A172 (cell line): ENCODE measurements at places on chromosomes 12 and 14. TPM values are rescaled to one million over a fixed set of nuclear protein-coding genes. Genes with fewer than 3 reads are reported as not detected.

- DNase-seq = no peak
Measured at GRCh38 chr14:73887694-73888459, 1.2 kb downstream of the ZNF410 start.

DNA sequence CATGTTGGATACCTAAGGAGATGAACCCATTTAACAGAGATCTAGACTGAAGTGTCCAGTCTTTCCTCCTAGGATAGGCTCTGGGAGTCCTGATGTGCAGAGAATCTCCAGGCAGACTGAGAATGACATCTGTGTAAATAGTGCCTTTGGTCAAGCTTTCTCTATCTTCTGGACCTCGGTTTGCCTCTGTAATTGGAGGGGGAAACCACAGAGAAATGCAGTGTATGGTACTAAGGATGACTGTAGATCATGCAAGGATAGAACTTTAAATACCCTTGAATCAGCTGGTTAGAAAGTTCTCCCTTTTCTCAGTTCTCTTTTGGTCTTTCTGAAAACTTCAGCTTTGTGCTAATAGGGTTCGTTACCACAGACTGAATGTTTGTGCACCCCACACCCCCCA lies 112.2 kb downstream of the PTPN11 start:
- no peak for DNase-seq

GRCh38 chr14:25350021-25350420 lies 300.1 kb upstream of the STXBP6 start:
- no peak for DNase-seq

GRCh38 chr12:93153321-93153720 lies 224.2 kb upstream of the EEA1 start:
- DNase-seq = no peak

GRCh38 chr12:64840119-64840518 lies 15.7 kb downstream of the TBC1D30 start:
- no peak for DNase-seq

DNA sequence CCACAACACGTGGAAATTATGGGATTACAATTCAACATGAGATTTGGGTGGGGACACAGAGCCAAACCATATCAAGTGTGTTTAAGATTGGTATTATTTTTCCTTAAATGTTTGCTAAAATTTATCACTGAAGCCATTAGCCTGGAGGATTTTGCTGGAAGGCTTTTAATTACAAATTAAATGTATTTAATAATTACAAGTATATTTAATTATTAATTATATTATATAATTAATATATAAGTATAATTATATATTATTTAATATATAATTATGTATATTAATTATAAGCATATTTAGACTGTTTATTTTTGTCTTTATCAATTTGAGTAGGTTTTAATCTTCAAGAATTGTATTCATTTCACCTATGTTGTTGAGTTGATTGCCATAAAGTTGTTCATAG lies 427.4 kb upstream of the FLRT2 start:
- no peak for DNase-seq

GRCh38 chr12:118682656-118683055 lies 298.7 kb upstream of the SRRM4 start:
- no peak for DNase-seq

DNA sequence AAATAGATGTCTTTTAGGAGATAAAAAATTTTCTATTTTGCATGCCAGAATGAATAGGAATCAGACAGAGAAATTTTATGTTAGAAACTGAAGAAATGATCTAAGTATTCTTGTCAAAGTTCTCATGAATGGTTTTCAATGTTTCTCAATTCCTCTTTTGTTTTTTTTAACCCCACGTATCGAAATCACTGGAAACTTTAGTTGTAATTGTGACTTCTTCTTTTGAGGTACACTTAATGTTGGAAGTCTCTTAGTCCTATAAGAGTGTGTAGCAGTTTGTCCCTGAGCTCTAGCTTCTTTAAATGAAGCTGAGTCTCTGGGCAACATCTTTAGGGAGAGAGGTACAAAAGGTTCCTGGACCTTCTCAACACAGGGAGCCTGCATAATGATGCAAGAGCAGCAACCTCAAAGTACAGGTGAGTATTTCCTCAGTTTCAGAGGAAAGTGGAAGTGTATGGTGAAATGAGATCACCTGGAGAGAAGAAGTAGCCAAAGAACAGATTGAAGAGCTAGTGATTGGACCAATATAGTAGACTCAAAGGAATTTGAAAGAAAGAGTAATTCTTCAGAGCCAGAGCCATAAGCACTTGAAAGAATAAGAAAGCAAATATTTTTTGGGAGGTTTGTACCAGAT lies at the start of gene CLEC6A:
Gene CLEC6A (plus strand): TSS at position 236 of the 634 bp plus-strand sequence. CDS start 150 bp downstream, at position 386.
- DNase-seq = no peak

- no peak for DNase-seq
Measured at GRCh38 chr12:50961708-50962107, 9.4 kb downstream of the HIGD1C start.

- DNase-seq = no peak
Measured at GRCh38 chr12:128055567-128055966, 211.4 kb upstream of the TMEM132C start.

- DNase-seq = no peak
Measured at GRCh38 chr12:23771240-23771949, 178.1 kb downstream of the SOX5 start.

- no peak for DNase-seq
Measured at GRCh38 chr12:50240792-50241114, 42.6 kb downstream of the LIMA1 start.

DNA sequence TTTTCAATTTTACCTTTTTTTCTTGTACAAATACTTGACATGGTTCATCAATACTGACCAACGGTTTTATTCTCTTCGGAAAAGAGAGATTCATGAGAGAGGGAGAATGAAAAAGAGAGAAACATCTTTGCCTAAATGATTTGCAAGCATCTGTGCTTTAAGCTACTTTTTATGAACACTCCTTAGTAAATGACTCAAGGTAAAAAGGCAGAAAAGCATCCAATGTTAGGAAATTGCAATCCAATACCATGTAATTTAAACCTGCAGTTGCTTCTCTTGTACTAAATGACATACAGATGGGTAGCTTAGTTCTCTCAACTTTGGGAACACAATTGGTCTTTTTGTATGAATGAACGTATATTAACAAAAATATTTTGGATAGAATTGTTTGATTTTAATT lies 46.1 kb downstream of the MSRB3 start:
- DNase-seq = no peak

GRCh38 chr12:42442311-42442759 lies 116.4 kb downstream of the PPHLN1 start:
- no peak for DNase-seq

CISTR gene
- not detected in 2 replicates for total RNA-seq

POTEM gene
- total RNA-seq = not detected in 2 replicates

OR11G2 gene
- not detected in 2 replicates for total RNA-seq

DLK1 gene
- total RNA-seq = not detected in 2 replicates

PHLDA1 gene
- total RNA-seq = 48.3 and 61.6 TPM in 2 replicates

PZP gene
- total RNA-seq = not detected in 2 replicates

PTPN21 gene
- total RNA-seq = 5.3 and 10.1 TPM in 2 replicates
